ENCODE measurements at places on chromosomes 6 and 20.

DNA sequence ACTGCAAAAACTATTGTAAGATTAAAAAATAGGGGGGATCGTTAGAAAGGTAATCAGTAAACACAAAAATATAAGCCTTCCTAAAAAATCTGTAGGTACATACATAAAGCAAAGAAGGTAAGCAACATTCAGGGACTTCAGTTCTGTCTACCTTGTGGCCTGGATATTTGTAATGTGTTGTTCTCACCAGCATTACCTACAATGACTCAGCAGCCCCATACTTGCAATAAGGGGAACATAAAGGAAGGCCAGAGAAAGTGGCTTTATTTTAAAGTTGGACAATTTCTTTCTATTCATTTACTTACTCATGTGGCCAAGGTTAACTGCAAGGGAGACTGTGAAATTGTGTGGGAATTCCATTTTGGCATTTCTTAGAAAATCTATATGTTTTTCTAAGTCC, 277.2 kb upstream of the PREP start:
- no peak for DNase-seq

- DNase-seq = no peak
Observed at GRCh38 chr20:51412951-51413481, 129.5 kb downstream of the NFATC2 start.

GRCh38 chr20:50993876-50994275, 29.0 kb downstream of the KCNG1 start:
- no peak for DNase-seq

DNA sequence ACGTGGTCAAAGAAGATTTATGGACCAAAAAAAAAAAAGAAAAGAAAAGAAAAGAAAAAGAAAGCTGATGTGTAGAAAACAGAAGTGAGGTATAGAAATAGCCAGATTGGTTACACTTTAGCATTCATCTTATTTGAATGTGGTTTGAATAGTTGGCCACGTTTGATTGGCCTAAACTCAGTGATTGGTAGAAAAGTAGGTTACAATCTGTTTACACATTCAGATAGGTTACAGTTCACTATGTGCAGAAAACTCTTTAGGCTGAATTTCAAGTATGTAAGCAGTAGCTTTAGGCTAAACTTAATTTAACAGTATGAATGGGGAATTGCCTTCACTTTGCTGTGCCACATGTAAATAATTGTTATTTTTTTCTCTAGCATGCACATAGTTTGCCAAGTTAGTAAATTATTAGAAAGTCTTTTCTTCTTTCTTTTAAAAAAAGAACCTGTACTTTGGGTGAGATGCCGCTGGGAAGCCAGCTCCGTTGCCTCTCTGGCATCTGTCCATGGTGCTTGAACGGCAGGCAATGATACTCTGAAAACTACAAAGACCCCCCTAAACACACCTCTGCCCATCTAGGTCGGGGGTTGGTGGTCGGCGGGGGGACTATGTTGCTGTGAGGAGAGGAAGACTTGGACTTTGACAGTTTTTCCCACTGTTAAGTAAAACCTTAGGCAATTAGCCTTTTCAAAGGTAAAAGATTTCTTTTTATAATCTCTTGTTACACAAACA, 173.0 kb downstream of the AIG1 start:
- no peak for DNase-seq

DNA sequence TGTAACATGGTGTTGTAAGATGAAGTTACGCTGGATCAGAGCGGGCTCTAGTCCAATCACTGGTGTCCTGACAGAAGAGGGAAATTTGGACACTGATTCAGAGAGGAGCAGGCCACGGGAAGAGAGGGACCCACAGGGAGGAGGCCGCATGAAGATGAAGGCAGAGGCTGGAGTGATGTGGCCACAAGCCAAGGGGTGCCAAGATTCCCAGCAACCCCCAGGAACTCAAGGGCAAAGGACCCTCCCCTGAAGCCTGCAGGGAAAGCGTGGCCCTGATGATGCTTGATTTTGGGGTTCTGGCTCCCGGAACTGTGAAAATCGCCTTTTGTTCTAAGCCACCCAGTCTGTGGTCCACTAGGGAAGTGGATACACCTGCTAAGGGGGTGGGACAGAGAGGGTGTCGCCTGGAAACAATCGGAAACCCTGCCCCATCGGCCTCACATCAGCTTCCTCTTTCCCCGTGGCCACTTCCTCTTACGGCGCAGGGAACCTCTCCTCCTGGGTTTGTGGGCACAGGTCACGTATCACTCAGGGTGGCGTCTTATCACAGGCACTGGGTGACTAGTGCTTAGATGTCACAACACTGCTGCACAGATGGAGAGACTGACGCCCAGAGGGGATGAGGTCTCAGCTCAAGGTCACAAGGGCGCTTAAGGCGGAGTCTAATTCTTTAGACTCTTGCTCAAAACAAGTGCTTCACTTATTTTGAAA, 58.0 kb downstream of the SULF2 start:
- DNase-seq = peak; percentile 25

DNA sequence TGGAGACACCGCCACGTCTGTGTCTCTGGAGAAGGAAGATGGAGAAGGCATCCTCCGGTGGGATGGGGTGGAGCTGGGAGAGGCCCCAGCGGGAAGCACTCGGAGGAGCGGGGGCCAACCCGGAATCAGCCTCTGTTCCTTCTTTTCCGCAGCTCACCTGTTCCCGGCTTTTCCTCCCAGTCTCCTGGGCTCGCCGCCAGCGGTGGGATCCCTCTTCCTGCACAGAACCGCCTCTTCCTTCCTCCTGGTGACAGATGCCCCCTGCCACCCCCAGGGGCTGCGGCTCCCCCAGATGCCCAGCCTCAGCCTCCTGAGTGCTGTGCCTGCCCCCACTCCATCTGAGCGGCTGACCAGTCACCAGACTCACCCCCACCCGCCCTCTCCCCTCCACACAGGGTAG, 23.3 kb downstream of the RAMACL start:
- DNase-seq = peak; percentile 45

All from dermis blood vessel endothelial cell (primary cell).